ENCODE measurements at places on chromosomes 5 and 9.

DNA sequence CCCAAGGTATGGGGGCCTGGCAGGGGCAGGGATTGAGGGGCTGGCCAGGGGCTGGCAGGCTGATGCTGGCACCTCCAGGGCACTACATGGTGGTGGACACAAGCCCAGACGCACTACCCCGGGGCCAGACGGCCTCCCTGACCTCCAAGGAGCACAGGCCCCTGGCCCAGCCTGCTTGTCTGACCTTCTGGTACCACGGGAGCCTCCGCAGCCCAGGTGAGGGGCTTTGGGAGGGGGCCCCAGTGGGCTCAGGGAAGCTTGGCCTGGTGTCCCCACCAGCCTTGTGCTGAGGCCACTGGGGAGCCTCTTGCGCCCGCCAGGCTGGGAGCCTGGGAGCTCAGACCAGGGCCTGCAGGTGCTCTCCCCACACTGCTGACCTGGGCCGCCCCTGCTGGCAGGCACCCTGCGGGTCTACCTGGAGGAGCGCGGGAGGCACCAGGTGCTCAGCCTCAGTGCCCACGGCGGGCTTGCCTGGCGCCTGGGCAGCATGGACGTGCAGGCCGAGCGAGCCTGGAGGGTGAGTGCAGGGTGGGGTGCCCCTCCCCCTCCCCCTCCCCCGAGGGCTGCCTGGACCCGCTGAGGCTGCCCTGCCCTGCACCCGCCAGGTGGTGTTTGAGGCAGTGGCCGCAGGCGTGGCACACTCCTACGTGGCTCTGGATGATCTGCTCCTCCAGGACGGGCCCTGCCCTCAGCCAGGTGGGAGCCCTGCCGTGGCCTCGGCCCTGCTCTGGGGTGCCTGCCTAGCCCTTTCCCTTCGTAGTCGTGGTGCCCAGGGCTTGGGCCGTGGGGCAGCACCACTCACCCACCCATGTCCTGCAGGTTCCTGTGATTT, 5.7 kb downstream of the MAMDC4 start:
- DNase-seq, result no peak

- DNase-seq, result no peak
These were observed 55.4 kb downstream of the LHX2 start for GRCh38 chr9:124066783-124067577.

DNA sequence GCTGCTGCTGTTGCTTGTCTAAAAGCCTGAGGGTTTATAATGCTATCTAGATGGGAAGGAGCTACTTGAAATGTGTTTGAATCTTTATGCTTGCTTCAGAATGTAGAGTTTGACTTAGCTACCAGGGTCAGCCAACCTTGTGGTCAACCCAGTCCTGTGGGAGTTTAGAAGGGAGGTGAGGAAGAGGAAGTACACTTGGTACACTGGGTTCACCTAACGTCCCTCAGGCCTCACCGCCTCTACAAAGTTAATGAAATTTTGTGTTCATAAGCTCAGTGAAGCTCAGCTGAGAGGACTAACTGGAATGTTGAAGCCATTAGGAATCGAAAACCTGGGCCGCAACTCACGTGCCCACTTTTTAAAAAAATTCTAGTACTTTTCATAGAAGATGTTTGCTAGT, 10.7 kb downstream of the IQGAP2 start:
- no peak for DNase-seq

- no peak for DNase-seq
These were observed 116.3 kb downstream of the MED27 start for GRCh38 chr9:131963072-131964030.

DNA sequence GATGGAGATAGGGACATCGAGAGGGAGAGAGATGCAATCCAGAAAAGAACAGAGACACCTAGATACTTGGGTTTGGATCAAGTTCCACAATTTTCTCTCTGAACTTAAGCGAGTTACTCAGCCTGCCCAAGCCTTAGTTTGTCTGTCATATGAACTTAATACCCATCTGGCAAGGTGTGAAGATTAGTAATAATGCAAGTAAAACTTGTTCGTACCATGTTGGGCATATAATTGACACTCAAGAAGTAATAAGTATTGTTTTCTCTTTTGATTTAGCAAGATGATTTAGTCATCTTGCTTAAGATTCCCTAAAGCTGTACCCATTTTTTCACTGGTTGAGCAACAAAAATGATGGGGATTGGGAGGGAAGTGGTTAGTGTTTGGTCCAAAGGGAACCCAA, 7.5 kb downstream of the RABGAP1 start:
- DNase-seq, result no peak

GRCh38 chr5:80010754-80011392, 19.8 kb upstream of the MTX3 start:
- DNase-seq, result no peak

DNA sequence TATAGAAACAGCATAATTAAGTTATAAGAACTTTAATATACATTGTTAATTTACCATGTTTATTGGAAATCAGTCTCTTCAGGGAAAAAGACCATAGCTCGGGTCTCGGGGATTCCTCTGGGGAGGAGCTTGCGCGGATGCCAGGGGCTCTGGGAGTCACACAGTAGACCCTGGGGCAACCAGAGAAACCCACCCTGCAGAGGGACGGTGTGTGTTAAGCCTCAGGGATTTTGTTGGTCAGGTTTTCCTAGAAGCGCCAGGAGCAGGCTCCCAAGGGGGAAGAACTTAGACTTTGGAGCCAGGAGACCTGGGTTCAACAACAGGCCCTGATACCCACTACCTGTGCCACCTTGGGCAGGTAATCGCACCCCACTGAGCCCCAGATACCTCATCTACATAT, 297.9 kb downstream of the MED10 start:
- DNase-seq, result no peak

Data from activated CD8-positive, alpha-beta memory T cell treated with anti-CD3 and anti-CD28 coated beads for 1 hour (primary cell).